Activated naive CD4-positive, alpha-beta T cell (primary cell): ENCODE measurements at places on chromosomes 2 and 18.

- DNase-seq, result no peak
Measured at GRCh38 chr2:96336104-96336775, 674 bp downstream of the NCAPH start.

DNA sequence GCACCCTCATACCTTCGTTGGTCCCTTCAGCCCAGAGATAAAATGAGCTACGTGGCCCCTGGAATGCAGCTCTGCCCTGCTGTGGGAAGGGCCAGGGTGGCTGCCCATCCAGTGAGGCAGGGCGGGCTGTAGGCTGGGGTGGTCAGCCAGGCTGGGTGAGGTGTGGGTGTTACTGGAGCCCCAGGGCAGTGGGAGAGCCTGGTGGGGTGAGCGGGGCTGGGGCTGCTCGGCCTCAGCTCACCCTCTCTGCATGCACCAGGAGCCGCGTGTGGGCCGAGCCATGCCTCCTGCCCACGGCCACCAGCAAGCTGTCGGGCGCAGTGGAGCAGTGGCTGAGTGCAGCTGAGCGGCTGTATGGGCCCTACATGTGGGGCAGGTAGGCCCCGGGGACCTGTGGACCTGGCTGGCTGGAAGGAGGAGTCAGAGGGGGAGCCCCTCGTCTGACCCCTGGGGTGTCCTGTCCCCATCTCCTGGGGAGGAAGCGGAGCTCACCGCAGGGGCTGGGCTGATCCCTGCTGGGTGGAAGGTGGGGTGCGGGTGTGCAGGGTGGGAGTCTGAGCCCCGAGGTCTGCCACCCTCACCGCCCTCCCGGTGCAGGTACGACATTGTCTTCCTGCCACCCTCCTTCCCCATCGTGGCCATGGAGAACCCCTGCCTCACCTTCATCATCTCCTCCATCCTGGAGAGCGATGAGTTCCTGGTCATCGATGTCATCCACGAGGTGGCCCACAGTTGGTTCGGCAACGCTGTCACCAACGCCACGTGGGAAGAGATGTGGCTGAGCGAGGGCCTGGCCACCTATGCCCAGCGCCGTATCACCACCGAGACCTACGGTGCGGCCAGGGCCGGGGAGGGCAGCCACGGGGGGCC, 5.5 kb downstream of the RNPEPL1 start:
- DNase-seq, result no peak

DNA sequence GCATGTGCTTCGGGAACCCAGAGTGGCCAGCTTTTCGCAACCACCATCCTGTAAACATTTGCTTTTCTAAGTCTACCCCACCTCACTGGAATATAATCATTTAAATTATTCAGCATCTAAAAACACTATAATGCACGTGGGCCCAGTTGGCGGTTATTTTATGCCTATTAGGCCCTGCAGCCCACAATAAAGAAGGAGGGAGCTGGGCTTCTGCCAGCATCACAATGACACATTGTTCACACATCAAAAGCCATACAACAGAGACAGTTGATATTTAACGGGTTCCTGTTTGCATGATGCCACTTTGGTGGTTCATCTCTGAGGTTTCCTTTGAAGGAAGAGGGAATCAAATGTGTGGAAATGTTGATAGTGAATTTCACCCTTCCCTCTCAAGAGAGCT, 916.0 kb upstream of the CELF4 start:
- no peak for DNase-seq

DNA sequence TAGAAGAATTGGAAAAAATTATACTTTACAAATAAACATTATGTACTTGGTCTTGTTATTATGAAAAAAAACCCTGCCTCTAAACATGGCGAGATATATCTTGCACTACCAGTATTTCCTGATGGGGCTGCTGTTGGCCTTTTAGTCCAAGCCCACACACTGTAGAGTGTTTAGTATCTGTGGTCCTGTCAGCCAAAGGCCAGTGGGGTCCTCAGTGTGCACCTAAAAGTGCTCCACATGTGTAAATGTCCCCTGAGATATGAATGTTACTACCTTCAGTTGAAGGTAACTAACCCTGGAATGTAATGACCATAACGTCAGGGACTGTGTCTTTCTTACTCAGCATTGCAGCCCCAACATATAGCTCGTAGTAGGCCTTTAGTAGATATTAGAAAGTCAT, 71.1 kb upstream of the HK2 start:
- DNase-seq, result no peak

GRCh38 chr18:29383311-29384273, 1206.7 kb upstream of the CDH2 start:
- DNase-seq, result no peak

DNA sequence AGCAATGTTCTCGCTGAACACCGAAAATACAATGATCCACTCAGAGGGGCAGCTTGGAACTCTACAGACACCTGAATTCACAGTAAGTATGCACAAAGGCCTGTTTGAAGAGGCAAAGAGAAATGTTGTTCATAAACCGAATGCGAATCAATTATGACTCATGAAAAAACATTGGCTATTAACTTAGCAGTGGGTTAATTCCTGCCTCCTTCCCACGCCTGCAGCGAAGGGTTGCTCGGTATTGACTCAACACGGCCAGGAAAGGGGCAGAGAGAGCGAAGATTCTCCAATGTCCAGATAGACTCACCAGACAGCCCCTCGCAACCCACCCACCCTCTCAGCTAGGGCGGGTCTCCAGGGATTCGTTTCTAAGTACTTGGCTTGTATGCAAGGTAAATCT, 9.4 kb downstream of the CRACDL start:
- DNase-seq, result no peak

- no peak for DNase-seq
Measured at GRCh38 chr2:236177967-236178889, 10.0 kb upstream of the GBX2 start.

DNA sequence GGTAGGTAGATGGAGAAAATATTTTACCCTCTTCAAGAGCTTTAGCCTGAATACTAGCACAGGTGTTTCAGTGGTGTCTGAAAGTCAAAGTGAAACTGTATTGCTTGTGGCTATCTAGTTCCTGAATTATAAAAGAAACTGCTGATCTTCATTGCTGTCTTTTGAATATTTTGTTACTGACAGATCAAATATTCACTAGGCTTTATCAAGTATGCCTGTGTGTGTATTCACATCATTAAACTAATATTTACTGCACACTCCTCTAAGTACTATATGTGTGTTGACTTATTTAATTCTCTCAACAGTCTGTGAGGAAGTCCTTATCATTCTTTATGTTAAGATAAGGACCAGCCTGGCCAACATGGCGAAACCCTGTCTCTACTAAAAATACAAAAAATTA, 139.6 kb downstream of the SOCS6 start:
- DNase-seq, result no peak

DNA sequence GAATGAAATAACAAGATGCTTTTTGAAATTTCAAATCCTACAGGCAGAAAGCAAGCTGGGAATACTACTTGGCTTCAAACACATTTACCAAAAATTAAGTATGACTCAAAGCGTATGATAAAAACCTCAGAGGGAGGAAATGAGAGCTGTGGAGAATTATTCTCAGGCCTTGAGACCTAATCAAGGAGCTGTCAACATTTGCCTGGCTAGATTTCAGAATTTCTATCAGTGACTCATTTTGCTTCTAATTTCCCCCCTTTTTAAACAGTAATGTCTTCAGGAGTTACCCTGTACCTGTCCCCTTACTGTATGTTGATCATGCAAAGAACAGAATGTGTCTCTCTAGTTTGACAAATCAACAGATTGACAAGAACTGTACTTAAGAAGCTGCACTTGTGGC, 1324.5 kb upstream of the DDX18 start:
- DNase-seq, result no peak

- DNase-seq, result no peak
Measured at GRCh38 chr18:22176420-22177326, 7.3 kb downstream of the GATA6 start.

GRCh38 chr18:79583984-79584401, 95.6 kb upstream of the CTDP1 start:
- no peak for DNase-seq

DNA sequence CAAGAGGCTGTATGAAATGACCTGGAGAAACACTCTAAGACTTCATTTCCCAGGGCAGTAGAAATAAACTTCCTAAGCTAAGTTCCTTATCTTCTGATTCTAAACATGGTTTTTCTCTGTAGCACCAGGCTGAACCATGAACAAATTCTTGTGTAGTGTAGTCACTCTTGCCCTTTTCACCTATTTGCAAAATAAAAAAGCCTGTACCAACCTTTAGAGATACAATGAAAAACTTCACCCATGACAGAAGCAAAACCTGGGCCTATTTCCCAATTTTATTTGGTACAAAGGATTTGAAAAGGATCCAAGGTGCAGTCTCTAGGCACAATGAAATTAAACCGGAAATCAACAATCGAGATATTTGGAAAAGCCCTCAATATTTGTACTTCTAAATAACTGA, 43.6 kb downstream of the POLR1A start:
- DNase-seq, result no peak

DNA sequence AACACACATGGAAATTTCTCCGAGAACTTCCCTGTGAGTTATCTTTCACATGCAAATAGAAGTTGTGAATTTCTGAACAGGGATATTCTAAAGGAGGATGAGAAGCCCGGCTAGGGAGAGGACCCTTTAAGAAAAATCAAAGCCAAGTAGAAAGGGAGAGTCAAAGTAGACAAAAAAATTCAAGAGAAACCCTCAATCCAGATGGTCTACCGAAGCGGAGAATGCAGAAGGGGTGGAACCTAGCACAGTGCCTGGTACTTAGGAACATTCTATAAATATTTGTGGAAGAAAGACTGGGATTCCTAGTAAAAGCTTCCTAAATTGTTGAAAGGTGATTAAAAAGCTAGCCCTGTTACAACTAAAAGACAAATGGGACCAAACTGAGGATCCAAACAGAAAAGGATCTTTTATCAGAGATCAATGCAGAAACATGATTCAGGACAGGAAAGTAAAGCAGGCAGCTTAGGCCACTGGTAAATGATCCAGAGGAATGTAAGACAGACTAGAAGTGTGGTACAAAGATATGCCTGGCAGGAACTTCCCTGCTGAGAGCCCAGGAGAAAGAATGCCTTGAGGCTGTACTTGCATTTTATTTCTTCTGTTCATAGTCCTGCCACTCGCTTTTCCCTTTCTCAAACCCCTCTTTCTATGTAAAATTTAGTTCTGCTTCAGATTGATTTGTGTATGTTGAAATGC, 19.5 kb upstream of the GLS start:
- DNase-seq, result no peak

- no peak for DNase-seq
Measured at GRCh38 chr2:219521066-219521880, 7.0 kb downstream of the ASIC4 start.

DNA sequence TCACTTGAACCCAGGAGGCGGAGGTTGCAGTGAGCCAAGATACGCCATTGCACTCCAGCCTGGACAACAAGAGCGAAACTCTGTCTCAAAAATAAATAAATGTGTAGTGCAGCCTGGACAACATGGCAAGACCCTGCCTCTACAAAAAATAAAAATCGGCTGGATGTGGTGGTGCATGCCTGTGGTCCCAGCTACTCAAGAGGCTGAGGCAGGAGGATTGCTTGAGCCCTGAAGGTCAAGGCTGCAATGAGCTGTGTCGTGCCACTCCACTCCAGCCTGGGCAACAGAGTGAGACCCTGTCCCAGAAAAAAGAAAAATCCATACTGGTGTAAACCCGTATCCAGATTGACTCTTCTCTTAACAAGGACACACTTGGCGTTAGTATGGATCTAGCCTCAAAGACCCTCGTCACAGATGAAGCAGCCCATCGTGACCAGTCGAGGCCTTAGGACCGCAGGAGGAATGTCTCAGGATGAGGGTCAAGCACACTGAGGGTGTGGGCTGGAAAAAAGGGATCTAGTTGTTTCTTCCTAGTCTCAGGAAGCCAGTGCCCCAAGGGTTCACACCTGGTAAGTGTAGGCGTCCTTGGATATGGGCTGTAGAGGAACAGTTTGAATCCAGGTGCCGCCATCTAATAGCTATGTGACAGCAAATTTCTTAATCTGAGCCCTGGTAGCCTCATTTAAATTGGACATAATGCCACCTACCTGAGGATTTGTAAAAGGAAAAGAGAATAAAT, 4.0 kb upstream of the GPBAR1 start:
- DNase-seq, result no peak

DNA sequence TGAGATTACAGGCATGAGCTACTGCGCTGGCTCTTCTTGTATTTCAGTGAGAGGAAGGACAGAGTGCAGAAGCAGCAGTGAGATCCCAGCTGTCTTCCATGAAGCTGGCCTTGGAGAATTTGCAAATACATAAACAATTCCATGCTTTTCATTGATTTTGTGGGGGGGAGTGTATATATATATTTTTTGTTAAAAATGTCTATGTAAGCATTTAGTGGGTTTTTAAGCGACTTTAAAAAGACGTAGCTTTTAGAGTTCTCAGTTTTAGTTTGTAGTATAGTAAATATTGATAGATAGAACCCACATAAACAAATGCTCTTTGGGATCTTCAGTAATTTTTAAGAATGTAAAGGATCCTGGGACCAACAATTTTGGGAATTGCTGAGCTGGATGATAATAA, 6.3 kb downstream of the RBFA start:
- DNase-seq, result no peak

DNA sequence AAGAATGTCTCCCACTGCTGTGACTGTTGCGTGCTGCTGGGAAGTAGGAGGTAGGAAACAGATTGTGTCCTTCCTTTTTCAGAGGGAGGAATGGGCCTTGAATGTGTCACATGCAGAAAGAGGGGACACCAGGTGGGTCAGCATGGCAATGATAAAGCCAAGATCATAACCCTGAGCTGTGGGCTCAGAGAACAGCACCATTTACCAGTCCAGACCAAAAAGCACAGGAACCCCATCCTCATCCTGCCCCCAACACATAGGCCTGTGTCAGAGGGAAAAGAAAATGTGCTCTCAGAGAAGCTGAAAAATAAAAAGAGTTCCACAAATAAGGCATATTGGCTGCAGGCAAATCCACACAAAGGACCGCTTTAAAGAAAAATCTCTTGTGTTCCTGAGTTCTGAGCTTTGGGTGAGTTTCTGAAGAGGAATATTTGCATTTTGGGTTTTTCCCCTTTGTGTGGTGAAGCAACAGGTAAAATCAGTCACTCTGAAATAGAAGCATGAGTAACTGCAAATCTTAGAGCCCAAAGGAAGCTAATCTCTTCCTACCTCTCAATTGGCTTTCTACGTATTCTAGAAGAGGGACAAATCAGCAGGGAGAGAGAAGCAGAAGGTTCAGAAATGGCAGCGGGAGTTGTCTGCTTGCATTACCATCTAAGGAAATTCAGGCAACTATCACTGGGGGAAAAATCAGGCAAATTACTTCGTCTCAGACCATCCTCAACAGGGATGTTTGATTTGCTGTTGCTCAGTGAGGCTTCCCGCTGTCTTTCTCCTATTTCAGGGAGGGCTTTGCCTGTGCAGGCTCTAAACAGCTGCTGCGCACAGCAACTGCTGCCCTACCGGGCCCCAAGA, 106.8 kb downstream of the BCL11A start:
- no peak for DNase-seq
